ENCODE measurements at places on chromosomes 4 and X.

DNA sequence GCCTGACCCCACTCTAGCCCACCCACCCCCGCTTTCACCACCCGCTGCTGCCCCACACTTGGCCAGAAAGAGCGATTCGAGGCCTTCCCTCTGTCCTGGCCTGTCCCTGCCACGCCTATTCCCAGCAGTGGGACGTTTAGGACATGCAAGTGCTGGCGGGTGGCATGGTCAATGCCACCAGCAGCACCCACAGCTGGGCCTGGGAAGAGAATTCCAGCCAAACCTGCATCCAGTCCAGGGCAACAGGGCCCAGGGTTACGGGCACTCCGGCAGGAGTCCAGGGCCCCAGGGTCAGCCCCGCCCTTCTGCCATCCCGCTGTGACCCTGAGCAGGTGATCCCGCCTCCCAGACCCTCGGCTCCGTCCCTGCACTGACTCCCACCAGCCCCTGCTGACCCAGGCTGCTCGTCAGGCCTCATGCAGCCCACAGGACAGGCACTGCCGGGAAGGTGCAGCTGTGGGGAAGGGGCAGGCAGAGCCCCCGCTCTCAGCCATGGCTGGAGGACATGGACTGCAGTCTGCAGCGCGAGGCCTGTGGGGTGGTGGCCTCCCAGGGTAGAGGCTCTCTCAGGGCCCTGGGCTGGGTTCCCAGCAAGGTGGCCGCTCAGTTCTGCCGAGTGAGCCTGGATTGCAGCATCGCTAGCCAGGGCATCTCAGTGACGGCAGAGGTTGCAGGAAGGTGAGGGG lies 6.8 kb upstream of the HTRA3 start:
- no peak for DNase-seq

DNA sequence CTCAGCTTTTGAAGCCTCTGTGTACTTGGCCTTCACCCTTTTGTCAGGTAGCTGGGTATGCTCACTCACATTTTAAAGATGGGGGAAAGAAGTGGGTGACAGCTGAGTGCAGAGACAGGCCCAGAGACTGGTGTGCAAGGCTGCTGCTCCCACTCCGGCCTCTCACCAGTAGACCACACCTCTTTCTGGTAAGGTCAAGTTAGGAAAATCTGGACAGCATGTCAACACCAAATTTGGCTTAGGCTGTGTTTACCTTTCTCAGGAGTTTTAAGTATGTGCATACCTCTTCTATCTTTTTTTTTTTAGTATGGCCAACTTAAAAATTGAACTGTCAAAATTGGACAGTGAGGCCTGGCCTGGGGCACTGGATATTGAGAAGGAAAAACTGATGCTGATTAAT lies 66.6 kb downstream of the CLDN22 start:
- DNase-seq, result no peak

- DNase-seq, result no peak
These were observed 20.8 kb downstream of the ENPP6 start for GRCh38 chr4:184196730-184197385.

DNA sequence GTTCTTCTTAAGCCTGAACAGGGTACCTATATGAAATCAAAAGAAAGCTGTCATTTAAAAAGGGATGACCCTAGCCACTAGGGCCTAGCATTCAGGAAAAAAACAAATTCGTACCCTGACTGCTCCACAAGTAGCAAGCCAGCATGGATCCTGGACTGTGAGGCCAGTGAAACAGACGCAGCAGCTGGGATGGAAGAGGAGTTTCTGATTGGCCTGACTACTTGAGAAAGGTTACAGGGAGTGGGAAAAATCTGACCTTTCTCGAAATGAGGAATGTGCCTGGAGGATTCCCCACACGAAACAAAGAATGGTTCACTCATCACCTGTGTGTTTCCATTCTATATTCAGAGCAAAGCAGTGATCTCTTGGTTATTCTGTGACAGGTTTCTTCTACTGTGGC lies 87.6 kb upstream of the JADE1 start:
- no peak for DNase-seq

DNA sequence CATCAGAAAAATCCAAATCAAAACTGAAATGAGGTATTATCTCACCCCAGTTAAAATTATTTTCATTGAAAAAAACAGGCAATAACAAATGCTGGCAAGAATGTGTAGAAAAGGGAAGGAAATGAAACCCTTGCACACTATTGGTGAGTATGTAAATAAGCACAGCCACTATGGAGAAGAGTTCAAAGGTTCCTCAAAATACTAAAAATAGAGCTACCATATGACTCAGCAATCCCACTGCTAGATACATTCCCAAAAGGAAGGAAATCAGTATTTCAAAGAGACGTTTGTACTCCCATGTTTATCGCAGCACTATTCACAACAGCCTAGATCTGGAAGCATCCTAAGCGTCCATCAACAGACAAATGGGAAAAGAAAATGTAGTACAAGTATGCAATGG lies 932.4 kb downstream of the PCDH18 start:
- no peak for DNase-seq

- no peak for DNase-seq
These were observed 3.4 kb downstream of the CPLX1 start for GRCh38 chr4:822361-823175.

DNA sequence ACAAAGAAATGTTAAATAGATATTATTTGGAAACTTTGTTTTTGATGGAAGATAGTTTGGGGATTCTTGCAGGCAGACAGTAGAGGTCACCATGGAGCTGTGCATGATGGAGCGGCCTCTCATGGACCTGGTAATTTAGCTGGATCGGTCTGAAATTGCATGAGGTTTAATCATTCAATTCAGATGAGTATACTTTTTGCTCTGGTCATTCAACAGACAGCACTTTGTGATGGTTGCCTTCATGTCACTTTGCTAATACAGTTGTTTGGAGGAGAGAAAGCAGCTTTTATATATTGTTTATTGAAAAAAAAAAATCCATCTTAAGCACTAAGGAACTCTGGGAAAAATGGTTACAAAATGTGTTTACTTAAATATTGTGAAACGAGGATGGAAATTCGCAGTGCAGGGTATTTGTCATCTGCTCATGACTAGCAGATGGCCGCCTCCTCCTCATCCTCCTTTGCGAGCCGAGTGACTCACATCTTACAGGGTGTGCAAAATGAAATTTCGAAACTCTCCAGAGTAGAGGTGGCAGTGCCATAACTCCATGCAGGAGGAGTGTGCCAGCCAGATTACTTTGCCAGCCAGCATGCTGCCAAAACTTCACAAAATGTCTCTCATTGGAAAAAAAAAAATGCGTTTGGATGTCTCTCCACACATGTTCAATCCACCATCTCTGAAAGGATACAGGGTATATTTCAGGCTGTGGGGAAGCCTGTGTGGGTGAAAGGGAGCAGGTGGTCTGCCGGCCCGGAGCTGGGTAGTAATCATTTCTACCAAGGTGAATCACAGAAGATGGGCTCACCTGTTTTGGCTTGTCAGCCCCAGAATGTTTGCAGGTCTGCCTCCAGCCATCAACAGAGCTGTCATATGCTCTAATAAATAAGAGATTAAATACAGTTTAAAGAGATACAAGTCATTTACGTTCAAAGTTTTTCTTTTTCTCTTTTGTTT lies 314.9 kb upstream of the DIPK2B start:
- no peak for DNase-seq

DNA sequence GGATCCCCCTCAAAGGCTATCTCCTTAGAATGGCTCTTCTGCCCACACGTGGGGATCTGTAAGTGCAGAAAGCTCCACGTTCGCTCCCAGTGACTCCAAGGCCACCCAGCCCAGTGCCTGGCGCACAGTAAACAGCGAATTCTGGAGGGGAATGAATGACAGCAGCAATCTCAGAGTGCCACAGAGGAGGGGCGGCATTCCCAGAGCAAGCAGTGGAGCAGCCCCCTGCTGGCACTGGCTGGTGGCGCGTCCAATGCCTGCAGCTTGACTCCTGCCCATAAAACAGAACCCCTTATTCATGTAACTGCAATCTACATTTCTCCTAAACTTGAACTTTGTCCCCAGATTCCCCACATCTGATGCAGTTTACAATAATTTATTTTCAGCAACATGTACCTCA lies 6.9 kb upstream of the HELT start:
- no peak for DNase-seq

GRCh38 chrX:1614927-1615326 lies at the start of gene ASMT:
TSS of gene ASMT (plus strand) at chrX:1615059. CDS start at chrX:1615200, 141 bp downstream.
- no peak for DNase-seq

- no peak for DNase-seq
These were observed 294.9 kb upstream of the PRPS2 start for GRCh38 chrX:12496343-12496742.

- DNase-seq, result no peak
These were observed 297.9 kb upstream of the FAT4 start for GRCh38 chr4:125016892-125017299.

GRCh38 chr4:61782133-61782532 lies 582.0 kb downstream of the ADGRL3 start:
- no peak for DNase-seq

Data from stimulated activated CD8-positive, alpha-beta memory T cell treated with anti-CD3 and anti-CD28 coated beads, Interleukin-2, amount 100 ng/mL, for 1 hour (primary cell).